ENCODE measurements at places on chromosomes 7 and 10.

GRCh38 chr7:47638679-47639315 lies 56.9 kb upstream of the TNS3 start:
- no peak overlapping the region for H3K27ac ChIP-seq
- no peak overlapping the region for H3K4me3 ChIP-seq
- no peaks in the 10 kb centered on the region for H3K36me3 ChIP-seq

DNA sequence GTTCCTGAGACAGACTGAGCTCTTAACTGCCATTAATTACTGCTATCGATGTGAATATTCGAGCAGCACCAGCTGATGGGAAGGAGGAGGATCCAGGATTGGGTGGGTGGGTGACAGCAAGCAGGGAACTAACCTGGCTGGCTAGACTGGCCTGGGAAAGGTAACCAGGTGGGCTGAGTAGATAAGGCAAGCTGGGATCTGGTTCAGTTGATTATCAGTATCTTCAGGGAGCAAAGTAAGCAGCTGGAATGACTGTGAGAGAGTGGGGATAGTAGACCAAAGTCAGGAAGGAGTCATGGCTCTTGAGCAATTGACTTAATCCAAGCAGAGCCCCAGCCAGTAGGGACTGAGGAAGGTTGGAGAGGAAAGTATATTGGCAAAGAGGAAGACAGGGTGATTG lies 46.9 kb upstream of the KMT2E start:
- H3K4me3 ChIP-seq = no peak overlapping the region
- no peak for DNase-seq
- H3K36me3 ChIP-seq = no peaks in the 10 kb centered on the region
- no peaks in the 10 kb centered on the region for H3K27me3 ChIP-seq
- H3K4me1 ChIP-seq = no peaks in the 10 kb centered on the region

- no peaks in the 10 kb centered on the region for H3K4me1 ChIP-seq
- H3K36me3 ChIP-seq = no peaks in the 10 kb centered on the region
- no peak for DNase-seq
These were observed 110.8 kb upstream of the LRGUK start for GRCh38 chr7:134016223-134016941.

DNA sequence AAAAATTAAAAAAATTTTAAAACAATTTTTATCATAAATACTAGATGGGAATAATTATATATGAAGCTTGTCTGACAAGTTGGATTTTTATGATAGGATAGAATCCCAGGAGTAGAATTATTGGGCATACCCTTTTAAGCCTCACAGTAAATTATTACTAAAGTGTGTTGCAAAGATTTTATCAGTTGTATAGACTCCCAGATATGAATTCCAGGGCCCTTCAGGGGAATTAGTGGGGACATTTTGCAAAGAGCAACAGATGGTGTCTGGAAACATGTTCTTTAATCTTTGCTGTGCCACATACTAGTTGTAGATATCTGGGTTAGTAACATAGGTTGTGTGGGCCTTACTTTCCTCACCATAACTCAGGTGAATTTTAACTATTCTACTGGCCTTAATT lies 28.7 kb downstream of the ZEB1 start:
- H3K4me3 ChIP-seq = no peak overlapping the region
- no peaks in the 10 kb centered on the region for H3K27me3 ChIP-seq
- H3K27ac ChIP-seq = no peak overlapping the region
- H3K36me3 ChIP-seq = no peaks in the 10 kb centered on the region
- peaks cover 22% of the 10 kb centered on the region for H3K4me1 ChIP-seq
- no peak for DNase-seq

Data from T-cell (primary cell).